ENCODE measurements at places on chromosomes 3 and 15.
A peak's percentile ranks its signal among the peaks of the same experiment; 100 is the strongest.

DNA sequence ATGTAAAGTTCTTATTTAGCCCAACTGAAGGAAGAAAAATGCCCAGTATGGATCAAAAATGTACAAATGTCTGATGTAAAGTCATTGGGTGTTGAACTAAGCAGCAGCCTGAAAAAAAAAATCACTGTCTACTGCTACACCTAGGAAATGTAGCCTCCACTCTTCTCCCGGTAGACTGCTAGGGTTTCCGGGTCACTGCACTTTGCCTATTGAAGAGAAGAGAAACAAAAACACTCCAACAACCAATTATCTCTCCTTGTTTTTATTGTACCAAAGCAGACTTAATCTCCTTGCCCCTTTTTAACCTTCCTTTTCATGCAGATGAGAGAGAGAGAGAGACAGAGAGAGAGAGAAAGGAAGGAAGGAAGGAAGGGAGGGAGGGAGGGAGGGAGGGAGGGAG, 140.2 kb upstream of the SETMAR start:
- no peak for DNase-seq

- no peak for DNase-seq
Measured at GRCh38 chr3:186496016-186496415, 48.2 kb downstream of the CRYGS start.

GRCh38 chr3:142904639-142905436, 16.0 kb upstream of the PCOLCE2 start:
- DNase-seq = no peak

DNA sequence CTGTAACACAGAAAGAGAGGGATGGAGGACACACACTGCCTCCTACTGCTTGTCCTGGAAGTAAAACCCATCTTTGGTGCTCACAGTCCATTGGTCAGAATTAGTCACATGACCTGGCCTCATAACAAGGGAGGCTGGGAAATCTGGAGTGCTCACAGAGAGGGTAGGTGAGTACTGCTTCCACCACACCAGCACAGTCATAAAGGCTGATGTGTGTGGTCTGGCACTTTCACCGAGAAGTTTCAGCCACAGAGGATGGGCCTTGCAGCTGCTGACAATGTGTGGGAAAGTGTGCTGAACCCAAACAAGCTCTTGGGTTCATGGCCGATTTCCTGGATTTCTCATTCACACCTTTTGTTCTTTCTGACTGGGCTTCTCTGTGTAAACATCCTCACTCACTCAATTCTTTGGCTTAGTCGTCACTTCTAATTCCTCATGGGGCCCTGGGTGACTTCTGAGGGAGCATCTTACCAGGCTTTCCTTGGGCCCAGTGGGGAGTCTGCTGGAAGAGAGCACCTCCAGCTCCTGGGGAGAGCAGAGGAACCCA, 100.7 kb downstream of the ASB7 start:
- DNase-seq = no peak

DNA sequence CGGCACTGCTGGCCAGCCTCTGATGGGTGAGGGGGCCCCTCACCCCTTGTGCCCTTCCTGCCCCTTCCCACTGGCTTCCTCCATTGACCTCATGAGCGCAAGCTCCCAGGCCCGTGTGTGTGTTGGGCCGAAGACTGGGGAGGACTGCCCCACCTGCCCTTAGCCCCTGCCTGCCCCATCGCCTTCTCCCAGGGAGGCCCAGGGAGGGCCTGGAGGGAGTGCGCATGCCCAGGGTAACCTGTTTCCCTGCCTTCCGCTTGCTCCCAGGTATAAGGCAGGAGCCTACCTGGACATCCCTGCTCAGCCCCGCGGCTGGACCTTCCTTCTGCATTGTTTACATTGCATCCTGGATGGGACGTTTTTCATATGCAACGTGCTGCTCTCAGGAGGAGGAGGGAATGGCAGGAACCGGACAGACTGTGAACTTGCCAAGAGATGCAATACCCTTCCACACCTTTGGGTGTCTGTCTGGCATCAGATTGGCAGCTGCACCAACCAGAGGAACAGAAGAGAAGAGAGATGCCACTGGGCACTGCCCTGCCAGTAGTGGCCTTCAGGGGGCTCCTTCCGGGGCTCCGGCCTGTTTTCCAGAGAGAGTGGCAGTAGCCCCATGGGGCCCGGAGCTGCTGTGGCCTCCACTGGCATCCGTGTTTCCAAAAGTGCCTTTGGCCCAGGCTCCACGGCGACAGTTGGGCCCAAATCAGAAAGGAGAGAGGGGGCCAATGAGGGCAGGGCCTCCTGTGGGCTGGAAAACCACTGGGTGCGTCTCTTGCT, 8.8 kb downstream of the DLL4 start:
- DNase-seq = peak; percentile 9

DNA sequence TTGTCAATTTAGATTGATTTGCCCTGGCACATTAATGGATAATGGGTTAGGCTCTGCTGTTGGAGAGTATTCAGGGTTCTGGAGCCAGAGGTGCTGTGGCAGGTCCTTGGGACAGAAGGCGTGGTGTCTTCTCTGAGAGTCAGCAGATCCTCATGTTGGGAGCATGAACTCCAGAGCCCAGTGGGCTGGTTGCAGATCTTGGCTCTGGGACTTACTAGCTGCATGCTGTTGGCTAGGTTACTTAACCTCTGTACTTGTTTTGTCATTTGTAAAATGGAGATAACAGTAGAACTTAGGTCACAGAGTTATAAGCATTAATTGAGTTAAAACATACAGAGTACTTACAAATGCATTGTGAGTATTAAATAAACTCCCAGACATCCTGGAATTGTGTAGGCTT, 77.6 kb downstream of the CCK start:
- DNase-seq = no peak

DNA sequence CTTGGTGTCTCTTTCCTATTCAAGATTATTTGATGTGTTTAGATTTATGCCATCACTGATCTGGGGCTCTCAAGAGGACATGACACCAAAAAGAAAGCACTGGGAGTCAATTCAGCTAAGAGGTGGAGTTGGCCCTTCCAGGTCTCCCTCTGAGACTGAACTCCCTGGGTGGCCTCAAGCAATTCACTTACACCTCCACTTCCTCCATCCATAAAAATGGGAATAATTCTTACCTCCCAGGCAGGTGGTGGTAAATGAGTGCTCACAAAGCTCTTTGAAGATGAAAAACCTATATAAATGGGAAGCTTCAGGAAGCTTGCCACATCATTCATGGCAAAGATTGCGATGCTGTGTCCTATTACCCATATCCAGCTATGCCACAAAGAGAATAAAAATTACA, 59.2 kb upstream of the ICE2 start:
- DNase-seq = no peak

DNA sequence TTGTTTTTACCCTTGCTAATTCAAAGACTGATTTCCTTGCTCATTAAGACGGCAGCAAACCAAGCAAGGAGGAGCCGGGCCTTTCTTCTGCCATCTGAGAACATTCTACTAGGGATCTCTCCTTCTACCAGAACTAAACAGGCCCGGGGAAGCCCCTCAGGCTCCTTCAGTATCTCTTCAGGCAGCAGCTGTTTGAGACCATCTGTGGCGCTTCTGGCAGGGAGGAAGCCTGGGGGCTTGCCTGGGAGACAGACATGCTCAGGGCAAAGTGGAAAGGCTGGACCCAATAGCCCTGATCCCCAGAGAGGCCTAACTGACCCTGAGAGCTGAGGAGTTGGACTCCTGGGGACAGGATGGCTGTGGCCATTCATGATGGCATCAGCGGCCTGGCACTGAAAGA, 67.9 kb downstream of the FEM1B start:
- no peak for DNase-seq

GRCh38 chr3:185935465-185936272, 2.1 kb downstream of the TRA2B start:
- no peak for DNase-seq

DNA sequence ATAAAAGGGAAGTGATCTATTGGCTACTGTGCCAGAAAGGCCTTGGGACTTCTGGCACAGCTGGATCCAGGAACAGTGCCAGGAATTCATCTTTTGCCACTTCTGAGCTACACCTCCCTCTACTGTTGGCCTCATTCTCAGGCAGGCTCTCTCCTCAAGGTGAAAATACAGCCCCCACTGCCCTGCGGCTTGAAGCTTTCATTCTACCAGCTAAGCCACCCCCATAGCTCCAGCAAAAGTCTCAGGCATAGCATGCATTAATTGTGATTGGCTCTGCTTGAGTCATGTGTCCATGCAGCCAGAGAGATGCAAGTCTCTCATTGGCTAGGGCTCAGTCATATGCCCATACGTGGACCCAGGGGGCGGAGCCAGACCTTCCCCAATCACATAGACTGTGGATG, 142.4 kb downstream of the TPRA1 start:
- DNase-seq = no peak

DNA sequence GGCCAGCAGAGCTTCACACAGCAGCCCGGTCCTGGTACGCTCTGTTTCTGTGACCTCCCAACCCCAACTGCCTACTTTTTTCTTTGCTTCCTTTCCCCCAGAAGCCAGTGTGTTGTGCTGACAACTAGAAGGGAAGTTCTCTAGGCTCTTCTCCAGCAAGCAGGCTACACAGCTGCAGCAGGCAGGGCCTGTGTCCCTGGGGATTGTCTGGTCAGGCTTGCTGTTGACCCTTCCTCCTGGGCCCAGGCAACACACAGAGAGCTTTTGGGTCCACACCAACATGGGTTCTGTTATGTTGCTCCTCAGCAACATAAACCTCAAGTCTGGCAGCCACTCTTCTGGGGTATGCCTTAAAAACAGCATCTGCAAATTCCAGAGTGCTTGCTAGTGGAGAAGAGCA, 36.2 kb upstream of the TSPAN3 start:
- DNase-seq = no peak

DNA sequence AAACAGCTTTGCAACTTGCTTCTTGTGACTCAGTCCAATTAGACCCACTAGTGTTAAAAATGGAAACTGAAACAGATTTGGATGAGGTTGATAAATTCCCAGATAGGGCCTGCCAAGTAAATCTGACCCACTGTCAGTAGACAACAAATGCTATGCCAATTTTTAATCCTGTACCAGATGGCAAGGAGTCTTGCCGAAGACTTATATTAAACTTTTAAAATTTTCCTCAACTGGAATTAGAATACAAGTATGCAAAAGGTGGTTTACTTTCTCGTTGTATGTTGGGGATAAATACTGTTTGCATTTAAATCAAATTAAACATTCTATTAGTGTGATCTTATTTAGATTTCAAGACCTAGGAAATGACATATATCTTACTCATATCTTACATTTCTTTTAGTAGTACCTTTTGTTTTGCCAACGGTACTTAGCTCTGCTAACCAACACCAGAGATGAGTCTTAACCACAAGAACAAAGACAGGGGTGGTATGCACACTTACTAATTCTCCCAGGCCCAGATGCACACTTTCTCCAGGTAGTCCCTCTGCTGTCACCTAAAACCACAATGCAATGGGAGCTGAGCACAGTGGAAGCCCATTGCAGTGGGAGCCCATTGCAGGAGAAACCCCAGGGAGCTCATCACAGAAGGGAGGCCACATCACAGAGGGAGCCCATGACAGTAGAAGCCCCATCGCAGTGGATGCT, 77.8 kb downstream of the WWTR1 start:
- no peak for DNase-seq

DNA sequence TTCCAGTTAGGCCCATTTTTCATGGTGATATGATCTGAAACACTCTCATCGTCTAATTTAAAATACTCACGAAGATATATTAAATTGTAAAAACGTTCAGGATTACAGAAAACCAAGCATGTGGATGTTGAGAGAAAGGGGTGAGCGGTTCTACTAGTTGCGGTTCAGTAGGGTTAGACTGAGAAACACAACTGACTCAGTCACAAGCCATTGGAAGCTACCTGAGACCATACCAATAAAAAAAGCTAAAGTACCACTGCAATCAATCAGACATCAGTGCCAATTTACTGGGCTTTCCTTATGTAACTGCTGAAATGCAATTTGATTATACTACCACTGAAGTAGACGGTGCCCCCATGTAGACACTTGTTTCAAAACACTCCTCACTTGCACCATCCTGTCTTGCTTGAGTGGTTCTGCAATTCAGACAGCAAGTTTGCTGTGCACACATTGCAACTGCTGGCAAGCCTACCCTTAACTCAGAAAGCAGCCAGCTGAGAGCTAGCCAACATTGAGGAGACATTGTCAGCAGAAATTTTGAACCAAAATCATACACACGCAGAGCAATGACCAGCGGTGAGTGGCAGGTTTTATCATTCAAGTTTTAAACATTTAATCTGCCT, 368.7 kb upstream of the ARHGEF26 start:
- no peak for DNase-seq

GRCh38 chr3:133750259-133750656, 4.1 kb downstream of the TF start:
- no peak for DNase-seq

- no peak for DNase-seq
Measured at GRCh38 chr15:76201536-76202255, 109.6 kb downstream of the ETFA start.

DNA sequence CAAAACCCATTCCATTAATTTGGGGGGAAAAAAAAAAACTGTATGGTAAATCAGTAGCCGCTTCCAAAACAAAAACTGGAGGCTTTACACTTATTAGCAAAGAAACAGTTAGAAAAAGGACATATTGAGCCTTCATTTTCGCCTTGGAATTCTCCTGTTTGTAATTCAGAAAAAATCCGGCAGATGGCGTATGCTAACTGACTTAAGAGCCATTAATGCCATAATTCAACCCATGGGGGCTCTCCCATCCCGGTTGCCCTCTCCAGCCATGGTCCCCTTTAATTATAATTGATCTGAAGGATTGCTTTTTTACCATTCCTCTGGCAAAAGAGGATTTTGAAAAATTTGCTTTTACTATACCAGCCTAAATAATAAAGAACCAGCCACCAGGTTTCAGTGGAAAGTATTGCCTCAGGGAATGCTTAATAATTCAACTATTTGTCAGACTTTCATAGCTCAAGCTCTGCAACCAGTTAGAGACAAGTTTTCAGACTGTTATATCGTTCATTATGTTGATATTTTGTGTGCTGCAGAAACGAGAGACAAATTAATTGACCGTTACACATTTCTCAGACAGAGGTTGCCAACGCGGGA, 9.4 kb upstream of the RPL24 start:
- DNase-seq = no peak

DNA sequence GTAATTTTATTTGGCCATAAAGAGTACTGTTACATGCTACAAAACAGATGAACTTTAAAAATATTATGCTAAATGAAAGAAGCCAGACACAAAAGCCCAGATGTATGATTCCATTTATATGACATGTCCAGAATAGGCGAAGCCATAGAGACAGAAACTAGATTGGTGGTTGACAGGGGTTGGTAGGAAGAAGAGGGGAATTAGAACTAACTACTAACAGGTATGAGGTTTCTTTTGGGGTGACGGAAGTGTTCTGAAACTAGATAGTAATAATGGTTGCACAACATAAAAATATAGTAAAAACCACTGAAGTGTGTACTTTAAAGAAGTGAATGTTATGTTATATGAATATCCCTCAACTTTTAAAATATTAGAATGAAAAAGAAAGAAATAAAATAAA, 66.1 kb downstream of the GBE1 start:
- no peak for DNase-seq

- no peak for DNase-seq
Measured at GRCh38 chr3:188060840-188061544, 93.0 kb upstream of the LPP start.
